ENCODE measurements at places on chromosomes 3 and 15.

- no peak for DNase-seq
Observed at GRCh38 chr3:30730967-30731366, 124.6 kb downstream of the TGFBR2 start.

- DNase-seq: no peak
Observed at GRCh38 chr15:39602143-39602542, 21.3 kb downstream of the THBS1 start.

GRCh38 chr3:134374105-134374790 is at the start of gene AMOTL2:
Gene AMOTL2 (minus strand): TSS chr3:134374447. CDS start chr3:134371433, 3,014 bp downstream.
- no peak for DNase-seq

- no peak for DNase-seq
Observed at GRCh38 chr3:1456781-1457311, 364.0 kb downstream of the CNTN6 start.

GRCh38 chr3:140378571-140379340 is 299.1 kb upstream of the TRIM42 start:
- no peak for DNase-seq

DNA sequence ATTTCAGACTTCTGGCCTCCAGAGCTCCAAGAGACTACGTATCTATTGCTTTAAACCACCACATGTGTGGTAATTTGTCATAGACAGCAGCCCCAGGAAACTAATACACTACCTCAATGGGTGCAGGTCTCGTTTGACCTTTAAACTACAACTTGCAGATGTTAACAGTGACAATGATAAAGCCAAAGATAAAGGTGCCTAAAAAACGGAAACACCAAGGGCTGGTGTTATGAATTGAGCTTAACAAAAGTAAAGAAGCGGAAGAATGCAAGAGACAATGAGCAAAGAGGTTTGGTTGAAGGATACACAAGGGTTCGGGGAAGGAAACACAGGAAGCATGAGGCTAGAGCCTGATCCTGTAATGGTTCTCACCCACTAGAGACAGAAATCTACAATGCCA is 50.8 kb downstream of the RFTN1 start:
- no peak for DNase-seq

DNA sequence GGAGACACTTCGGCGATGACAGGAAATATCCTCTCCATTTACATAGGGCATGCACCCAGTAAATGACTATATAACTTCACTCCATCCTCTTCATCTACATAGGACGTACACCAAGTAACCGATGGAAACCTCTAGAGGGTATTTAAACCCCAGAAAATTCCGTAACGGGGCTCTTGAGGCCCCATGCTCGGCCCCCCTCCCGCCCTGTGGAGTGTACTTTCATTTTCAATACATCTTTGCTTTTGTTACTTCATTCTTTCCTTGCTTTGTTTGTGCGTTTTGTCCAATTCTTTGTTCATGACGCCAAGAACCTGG is 7.5 kb upstream of the FAM107A start:
- no peak for DNase-seq

GRCh38 chr15:44183363-44183762 is 11.7 kb downstream of the FRMD5 start:
- DNase-seq: no peak

DNA sequence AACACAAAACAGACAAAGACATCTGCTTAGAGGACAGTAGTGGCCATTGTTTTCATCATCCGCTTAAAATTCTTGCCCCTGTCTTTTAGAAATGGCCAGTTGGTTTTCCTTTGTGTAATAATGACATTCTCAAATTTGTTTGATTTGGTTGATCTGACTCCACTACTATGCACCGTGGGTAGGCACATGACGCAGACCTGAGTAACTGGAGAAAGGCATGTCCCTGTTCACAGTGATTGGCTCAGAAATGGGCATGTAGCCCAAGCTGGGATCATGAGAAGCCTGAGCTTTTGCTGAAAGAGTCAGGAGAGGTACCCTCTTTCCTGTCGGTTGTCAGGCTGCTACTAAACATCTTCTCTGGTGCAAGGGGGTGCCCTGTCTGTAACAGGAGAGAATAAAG is 36.6 kb upstream of the MAGI1 start:
- no peak for DNase-seq
